ENCODE measurements at places on chromosomes 12 and 14.

- no peak for DNase-seq
Measured at GRCh38 chr12:89943463-89943862, 234.8 kb upstream of the ATP2B1 start.

DNA sequence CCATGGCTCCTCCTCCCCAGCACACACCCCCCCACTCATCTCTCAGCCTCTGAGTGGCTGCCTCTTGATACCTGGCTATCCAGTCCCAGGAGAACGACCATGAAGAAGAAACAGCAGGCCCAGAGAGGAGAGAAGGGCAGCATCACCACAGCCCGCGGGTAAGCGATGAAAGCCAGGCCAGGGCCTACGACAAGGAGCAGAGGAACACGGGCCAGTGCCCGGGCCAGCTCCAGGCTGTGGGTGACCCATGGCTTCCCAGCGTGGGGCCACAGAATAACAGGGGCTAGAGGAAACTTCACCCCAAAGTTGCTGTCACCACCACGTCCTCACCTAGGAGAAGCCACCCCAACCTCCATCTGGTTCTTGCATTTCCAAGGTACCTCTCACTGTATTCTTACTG lies 10.4 kb upstream of the SLC6A12 start:
- DNase-seq = no peak

GRCh38 chr14:60133487-60133886 lies 31.7 kb downstream of the DHRS7 start:
- DNase-seq = no peak

DNA sequence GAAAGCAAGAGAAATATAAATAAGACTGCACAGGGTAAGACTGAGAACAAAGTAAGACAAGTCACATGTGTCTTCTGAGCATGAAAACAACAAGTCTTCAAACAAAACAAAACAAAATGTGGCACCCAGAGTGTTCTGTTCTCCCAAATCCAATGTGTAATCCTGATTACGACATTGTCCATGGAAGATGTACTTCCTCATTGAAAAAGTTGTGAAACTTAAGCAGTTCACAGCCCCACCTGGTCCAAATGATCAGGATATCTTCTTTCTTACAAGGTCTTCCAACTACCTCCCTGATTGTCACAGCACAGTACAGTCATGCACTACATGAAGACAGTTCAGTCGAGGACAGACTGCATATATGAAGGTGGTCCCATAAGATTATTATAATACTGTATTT lies 23.3 kb upstream of the NEK9 start:
- DNase-seq = no peak

DNA sequence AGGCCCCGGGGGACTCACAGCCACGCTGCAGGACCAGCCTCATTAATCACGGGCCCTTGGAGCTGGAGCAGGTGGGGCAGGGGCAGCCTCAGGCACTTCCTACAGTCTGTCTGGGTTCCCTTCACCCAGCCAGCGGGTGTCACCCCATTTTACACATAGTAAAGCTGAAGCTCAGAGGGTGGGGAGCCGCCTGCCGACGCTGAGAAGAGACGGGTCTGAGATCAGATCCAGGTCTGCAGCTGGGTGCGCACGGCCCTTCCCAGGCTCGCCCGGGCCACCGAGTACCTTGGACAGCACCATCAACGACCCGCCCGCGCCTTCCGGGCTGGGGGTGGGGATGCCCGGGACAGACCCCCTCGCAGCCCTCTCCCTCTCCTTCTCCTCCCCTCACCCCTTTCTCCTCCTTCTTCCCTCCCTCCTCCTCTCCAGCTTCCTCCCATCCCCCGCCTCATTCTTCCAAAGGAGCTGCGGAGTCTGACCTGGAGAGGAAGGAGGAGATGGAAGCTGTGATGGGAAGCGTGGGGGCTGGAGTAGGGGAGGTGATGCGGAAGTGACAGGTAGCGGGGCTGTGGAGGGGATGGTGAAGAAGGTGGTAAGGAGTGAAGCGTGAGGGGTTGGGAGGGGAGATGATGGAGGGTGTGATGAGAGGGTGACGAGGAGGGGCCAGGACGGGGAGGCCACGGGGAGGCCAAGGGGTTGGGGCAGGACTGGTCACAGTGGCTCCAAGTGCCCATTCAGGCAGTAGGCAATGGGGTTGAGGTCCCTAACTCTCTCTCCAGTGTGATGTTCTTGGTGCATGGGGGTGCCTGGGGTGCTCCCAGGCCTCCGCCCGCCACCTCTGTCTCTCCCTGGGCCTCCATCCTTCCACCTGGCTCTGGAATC lies 8.8 kb downstream of the DTX1 start:
- DNase-seq = no peak

DNA sequence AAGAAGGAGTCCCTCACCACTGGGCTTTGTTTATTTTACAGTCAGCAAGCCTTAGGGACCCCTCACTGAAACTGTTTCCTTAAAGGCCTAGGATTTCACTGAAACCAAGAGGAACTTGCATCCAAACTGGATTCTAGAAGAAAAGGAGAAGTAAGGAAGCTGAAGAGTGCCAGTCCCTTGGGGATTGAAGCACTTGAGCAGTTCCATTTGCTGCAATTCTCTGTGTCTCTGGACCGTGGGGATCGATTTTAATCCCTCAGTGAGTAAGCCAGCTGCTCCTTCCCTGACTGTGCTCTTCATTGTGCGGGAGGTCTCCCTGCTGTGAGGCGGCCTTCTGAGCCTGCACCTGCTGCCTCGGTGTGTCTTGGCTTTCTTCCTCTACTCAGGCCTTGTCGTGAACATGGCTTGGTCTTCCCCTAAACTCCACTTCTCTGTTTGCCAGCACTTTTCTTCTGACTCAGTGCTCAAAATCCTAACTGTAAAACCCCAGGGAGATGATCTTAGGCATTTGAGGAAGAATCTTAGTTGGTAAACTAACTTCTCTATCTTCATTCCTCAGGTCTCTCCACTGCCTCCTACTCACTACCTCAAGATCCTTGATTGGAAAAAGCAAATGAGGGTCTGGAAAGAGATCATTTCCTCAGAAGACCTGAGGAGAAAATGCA lies 132.6 kb downstream of the SLC38A6 start:
- DNase-seq = no peak
